ENCODE measurements at places on chromosomes 5 and 9.

GRCh38 chr5:142981475-142981874 lies 211.3 kb downstream of the ARHGAP26 start:
- no peak for DNase-seq

DNA sequence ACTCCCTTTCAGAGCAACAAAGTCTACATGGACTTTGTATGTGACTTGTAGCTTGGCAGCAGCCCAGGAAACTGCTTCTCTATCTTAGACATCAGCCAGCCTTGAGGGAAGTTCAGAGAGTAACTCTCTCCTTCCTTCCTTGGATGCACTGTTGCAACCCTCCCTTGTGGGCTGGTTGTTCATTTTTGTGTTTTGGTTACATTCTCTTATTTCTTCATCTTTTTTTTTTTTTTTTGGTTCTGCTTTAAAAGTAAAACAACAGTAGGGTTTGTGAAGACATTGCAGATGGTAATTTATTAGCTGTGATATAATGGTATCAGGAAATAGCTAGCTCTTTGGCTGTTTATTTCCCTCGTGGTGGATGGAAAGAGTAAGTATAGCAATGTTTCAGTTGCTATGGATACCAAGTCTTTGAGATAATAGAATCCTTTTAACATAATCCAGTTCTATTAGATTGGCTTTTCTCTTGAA lies 97.9 kb upstream of the MAMDC2 start:
- no peak for DNase-seq

- no peak for DNase-seq
Observed at GRCh38 chr5:172380301-172380986, 73.9 kb downstream of the SH3PXD2B start.

GRCh38 chr5:51047369-51047768 lies 335.9 kb upstream of the ISL1 start:
- DNase-seq, result no peak

- no peak for DNase-seq
Observed at GRCh38 chr5:41335596-41336181, 122.4 kb upstream of the C6 start.

DNA sequence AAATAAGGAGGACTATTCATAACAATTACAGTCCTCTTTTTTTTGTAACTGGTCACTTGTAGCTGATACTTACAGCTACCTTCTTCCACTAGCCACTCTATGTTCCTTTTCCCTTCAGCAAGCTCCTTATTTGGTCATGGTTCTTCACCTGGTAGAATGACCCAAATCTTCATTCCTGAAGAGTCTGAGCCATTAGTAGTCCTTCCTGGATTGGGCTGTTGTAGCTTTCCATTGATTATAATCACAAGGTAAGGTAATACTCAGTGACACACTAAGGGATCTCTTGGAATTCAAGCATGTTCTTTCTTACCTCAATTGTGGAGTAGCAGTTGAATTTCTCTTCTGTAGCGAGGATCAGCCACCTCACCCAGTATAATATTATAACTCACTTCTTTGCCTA lies 25.5 kb upstream of the ITGA2 start:
- no peak for DNase-seq

GRCh38 chr5:126682856-126683255 lies 82.1 kb downstream of the PHAX start:
- no peak for DNase-seq

- DNase-seq, result no peak
Observed at GRCh38 chr5:150137168-150137957, 18.3 kb downstream of the PDGFRB start.
